ENCODE measurements at places on chromosomes 7 and 10.

DNA sequence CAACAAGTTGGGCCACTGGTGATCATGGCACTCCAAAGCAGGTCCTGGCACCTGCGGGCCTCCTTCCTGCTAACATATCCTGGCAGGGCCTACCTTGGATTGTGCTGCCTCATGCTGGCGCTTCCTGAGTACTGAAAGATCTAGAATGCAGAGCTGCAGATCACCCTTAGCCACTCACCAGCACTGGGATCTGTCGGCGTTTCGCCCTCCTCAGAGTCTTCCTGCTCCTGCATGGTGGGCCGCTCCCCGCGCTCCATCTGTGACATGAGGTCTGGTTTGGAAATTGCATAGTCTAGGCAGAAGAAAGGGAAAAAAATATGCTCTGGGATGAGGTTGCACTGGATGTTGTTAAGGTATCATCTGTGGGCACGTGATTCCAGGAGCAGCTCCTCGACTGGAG, 10.0 kb downstream of the ZNF777 start:
- no peak for DNase-seq

- DNase-seq: peak; percentile 50
Observed at GRCh38 chr7:1127001-1127400, 33.0 kb downstream of the ZFAND2A start.

DNA sequence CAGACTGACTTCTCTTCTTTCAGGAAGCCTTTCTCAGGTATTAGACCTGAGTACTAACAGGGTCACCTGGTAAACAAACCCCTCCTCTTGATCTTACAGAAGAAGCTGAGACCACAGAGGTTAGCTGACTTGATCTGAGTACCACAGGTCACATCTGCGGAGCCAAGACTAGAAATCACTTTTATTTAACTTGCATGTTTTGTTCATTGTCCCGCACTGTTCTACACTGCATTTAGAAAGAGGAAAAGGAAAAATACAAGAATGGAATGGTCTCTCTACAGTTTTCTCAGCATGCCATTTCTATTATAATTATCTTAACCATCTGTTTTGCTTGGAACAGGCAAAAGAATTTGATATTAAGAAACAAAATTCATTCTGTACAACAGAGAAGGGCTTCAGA, 245.6 kb upstream of the ETV1 start:
- DNase-seq: no peak

DNA sequence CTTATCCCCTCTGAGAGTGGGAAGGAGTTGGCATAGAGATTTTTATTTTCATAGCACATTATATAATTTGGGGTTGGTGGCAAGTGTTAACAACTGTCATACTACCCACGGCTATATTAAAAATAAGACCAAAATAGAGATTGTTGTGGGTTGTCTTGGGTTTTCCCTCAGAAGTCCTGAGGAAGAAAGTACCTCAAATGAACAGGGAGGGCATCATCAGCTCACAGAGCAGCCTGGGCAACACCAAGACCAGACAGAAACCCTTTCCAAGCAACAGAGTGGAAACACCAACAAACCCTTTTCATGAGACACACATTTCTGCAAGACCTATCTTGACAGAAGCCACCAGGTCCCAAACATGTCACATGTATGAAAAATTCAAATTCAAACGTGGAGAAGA, 121.2 kb downstream of the GLI3 start:
- DNase-seq: no peak

DNA sequence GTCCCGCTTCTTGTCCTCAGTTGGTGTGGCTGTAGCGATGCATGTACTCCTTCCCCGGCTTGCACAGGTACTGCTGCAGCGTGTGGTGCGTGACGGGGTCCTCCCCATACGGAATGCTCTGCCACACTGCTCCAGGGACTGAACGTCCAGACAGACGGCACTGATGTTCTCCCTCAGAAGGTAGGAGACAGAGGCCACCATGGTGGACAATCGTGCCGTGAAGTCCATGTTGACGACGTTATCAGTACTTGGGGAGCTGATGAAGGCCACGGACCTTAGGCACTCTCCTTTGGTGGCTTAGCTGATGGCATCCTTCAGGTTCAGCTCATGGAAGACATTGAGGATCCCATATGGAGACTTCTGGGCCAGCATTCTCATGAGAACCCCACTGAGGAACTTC, 37.4 kb downstream of the AGAP6 start:
- no peak for DNase-seq

DNA sequence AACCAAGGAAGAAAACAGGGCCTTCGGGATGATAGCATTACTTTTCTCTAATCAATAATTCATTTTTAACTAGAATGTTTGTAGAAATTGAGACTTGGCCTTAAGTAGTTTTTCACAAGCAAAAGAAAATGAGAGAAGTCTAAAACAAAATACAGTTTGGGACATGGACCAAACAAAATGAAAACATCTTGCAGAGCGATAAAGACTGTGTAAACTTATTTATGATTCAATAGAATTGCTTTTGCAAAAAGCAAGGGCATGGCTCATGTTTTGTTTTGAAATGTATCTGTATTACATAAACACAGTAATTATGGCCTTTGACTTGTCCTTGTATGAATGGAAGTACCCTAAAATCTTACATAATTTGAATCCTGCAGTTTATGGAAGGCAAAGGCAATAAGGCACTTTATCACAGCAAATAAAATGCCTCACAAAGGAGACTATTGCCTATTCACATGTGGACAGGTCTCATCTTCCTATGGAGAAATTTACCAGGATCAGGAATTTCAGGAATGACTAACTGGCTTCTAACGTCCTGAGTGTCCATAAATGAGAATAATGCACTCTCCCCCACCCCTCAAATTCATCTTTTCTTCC, 295.2 kb downstream of the PTEN start:
- no peak for DNase-seq

GRCh38 chr7:22670422-22670815, 56.6 kb upstream of the IL6 start:
- DNase-seq: no peak

DNA sequence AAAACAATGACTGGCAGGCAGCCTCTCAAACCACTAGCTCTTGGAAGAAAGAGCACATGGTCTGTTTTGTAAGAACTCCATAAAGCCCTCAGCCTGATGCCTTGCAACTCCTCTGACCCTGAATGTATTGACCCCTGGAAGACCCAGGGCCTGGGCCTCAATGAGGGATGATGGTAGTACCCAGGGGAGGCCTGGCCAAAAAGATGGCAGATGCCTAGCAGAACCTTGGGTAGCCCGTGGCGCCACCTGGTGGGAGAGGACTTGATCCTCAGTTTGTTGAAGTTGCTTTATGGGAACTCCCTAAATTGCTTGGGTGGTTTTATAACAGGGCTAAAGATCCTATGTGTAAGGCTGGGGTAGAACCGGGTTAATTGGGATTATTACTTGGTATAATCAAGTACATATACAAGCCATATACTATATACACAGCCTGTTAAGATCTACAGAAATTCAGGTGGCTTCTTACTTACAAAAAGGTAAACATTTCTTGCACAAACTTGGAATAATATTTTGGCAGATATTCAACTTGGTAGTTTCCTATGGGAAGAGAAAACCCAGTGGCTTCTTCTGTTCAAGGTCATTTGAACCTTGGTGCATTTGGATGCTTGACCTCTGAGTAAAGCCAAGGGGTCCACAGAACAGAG, 95.8 kb upstream of the CACUL1 start:
- DNase-seq: peak; percentile 76

DNA sequence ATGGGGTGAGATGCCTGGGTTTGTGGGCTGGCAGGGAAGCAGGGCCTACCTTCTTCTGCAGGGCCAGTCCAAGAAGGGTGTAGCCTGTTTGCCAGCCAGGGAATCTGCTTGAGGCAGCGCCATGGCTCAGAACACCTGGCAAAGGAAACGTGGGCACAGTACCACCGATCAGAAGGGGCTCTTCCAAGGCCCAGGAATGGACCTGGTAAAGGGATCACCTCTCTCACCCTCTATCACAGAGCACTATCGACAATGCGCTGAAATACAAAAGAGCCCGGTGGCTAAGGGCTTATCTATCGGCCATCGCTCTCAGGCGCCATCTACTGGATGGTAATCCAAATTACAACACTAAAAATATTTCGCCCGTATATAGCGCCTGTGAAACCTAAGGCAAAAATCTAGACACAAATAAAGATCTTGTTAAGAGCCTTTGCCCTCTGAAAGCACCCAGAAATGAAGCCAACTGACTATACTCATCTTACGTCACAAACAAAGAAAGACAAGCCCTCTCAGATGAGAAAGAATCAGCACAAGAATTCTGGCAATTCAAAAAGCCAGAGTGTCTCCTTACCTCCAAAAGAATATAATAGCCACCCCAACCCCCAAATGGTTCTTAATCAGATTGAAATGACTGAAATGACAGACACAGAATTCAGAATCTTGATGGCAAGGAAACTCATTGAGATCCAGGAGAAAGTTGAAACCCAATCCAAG, 217.8 kb upstream of the HPS1 start:
- no peak for DNase-seq

- no peak for DNase-seq
Observed at GRCh38 chr7:93690021-93690420, 115.5 kb upstream of the CALCR start.

GRCh38 chr10:101085846-101086245, 24.1 kb downstream of the KAZALD1 start:
- DNase-seq: no peak

- DNase-seq: no peak
Observed at GRCh38 chr7:18518555-18518954, 23.0 kb downstream of the HDAC9 start.

DNA sequence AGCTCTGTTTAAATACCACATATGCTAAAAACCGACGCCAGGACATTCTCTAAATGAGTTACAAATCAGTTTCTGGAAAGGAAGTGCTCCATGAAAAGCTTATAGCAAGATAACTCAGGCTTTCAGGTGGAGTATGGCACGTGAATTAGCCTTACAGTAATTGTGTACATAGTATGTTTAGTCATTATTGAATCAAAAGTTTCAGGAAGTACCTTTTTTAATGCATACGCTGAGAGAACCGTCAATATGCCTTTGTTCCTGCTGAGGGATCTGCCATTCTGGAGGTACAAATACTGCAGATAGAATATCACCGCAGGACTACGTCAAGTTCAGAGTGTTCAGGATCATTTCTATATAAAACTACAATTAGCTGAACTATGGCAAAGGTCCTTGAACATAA, 45.7 kb downstream of the ANKMY2 start:
- no peak for DNase-seq

GRCh38 chr10:26494018-26494417, 55.9 kb downstream of the APBB1IP start:
- DNase-seq: no peak

GRCh38 chr10:58952747-58953466, 223.5 kb upstream of the PHYHIPL start:
- peak; percentile 70 for DNase-seq

- no peak for DNase-seq
Observed at GRCh38 chr10:60290558-60290957, 99.1 kb downstream of the ANK3 start.

DNA sequence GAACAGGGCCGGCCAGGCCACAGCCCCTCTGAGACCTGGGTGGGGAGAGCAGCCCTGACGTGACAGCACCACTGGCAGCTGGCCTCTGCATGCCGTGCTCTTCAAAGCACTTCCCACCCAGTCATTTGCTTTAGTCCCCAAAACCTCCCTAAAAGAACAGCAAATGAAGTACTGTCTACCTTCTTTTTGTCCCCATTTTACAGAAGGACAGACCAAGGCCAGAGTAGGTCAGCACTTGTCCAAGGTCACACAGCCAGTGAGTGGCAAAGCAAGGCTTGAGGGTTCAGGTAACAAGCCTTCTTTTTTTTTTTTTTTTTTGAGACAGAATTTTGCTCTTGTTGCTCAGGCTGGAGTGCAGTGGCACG, 15.1 kb downstream of the ATP6V1F start:
- DNase-seq: no peak

- no peak for DNase-seq
Observed at GRCh38 chr7:9752033-9752432, 1221.6 kb upstream of the PHF14 start.

- no peak for DNase-seq
Observed at GRCh38 chr7:85065306-85065705, 121.5 kb downstream of the SEMA3D start.

DNA sequence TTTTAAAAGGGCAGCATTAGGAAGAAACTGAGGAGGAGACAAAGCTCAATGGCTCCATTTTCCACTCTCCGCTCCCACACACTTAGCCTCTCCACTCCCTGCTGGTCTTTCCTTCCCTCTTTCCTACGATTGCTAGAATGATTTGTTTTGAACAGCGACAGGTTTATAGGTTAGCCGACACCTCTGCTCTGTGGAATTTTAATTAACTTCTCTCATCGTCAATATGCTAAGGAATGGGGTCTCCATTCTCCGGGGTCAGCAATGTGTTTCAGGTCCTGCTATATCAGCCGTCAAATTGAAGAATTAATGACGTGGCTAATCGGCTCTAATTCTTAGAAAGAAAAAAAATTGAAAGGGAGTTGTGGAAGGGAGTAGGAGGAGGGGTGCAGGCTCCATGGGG, 28.9 kb downstream of the FBXW4 start:
- DNase-seq: no peak

DNA sequence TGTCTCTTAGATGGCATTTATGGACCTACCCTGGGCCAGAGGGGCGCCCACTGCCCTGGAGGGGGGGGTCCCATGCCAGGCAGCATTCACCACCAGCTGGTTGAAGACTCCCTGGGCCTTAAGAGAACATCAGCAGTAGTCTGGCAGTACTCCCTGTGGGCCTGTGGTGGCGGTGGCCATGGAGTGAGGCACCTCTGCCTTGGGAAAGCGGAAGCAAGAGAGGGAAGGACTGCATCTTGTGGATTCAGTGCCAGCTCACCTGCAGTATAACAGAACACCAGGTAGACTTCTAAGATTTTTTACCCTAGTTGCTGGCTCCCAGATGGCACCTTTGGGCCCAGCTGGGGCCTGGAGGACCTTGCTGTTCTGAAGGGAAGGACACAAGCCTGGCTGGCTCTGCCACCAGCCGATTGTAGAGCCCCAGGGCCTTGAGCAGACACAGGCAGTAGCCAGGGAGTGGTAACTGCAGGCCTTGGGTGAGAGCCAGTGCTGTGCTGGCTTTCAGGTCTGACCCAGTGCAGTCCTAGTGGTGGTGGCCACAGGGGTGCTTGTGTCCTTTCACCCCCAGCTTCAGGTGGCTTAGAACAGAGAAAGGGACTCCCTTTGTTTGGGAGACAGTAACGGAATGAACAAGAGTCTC, 15.8 kb downstream of the PLAC9 start:
- peak; percentile 53 for DNase-seq

DNA sequence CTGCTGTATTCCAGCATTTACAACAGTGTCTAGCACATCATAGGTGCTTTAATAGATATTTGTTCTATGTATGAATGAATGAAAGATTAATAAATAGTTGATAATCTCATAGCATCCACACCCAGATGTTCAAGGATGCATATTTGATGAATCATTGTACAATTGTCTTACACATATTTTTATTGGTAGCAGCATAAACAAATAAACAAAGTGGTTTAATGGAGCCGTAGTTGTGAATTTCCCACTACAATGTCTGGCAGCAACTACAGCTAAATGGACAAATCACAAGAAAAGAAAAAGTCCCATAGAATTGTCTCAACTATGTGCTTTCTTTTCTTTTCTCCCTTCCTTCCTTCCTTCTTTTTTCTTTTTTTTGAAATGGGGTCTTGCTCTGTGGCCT, 150.8 kb downstream of the NRP1 start:
- DNase-seq: no peak

GRCh38 chr10:29001801-29002200, 287.1 kb upstream of the LYZL1 start:
- DNase-seq: no peak

GRCh38 chr7:34772296-34772938, 114.4 kb downstream of the NPSR1 start:
- DNase-seq: no peak

- DNase-seq: no peak
Observed at GRCh38 chr7:137670222-137671064, 176.3 kb downstream of the DGKI start.

- DNase-seq: no peak
Observed at GRCh38 chr7:138889582-138890498, 91.3 kb downstream of the KIAA1549 start.

Data from sciatic nerve (tissue), 2 donors.